Uterus (tissue), 4 donors: ENCODE measurements at places on chromosomes 6 and 20. TPM values are rescaled to one million over a fixed set of nuclear protein-coding genes. Genes with fewer than 3 reads are reported as not detected.

The CDKAL1 gene
- total RNA-seq, result 12.6 TPM

The APCDD1L gene
- not detected for total RNA-seq

The PNPLA1 gene
- total RNA-seq, result not detected

The SLPI gene
- total RNA-seq, result 1.0 TPM

The IP6K3 gene
- 5.5 TPM for total RNA-seq

The TRAPPC3L gene
- total RNA-seq, result not detected

The CPNE5 gene
- total RNA-seq, result 9.5 TPM

The ATP9A gene
- 41.2 TPM for total RNA-seq

The PLN gene
- total RNA-seq, result 140 TPM

DNA sequence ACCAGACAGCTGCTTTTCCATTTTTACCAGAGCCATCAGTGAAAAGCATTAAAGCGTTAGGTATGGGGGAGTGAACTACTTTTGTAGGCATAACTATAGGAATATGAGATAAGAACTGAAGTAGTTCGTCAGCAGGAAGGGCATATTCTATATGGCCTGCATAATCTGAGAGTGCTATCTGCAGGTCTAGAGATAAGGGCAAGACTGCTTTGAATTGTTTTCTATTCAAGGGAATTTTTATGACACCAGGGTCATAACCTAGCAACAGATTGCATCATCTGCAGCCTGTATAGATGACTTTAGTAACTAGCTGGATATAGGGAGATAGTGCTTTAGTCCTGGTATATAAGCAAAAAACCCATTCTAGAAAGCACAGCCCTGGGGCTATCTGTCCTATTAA, 437.3 kb upstream of the HTR1E start:
- DNase-seq, result no peak

GRCh38 chr6:155125906-155126305, 130.8 kb downstream of the TIAM2 start:
- no peak for DNase-seq

DNA sequence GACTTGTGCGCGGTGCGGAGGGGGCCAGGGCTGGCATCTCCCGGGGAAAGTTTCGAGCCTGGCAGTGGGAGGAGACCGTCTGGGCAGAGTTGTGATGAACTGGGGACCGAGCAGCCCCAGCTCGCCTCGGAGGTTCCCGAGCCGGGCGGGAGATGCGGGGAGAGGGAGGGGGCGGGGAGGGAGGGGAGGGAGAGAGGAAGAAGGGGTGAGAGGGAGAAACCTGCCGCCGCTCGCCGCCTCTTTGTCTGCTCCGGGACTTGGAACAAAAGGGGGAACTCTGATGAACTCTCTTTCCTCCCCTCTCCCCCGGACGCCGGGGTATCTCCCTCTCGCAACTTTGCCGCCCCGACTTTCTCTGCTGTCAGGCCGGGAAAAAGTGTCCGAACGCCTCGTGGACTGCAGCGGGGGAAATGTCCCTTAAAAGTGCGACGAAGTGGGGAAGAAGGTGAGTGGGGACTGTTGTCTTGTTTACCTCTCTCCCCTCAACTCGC, 72.7 kb downstream of the SOX4 start:
- DNase-seq, result peak; percentile 59

DNA sequence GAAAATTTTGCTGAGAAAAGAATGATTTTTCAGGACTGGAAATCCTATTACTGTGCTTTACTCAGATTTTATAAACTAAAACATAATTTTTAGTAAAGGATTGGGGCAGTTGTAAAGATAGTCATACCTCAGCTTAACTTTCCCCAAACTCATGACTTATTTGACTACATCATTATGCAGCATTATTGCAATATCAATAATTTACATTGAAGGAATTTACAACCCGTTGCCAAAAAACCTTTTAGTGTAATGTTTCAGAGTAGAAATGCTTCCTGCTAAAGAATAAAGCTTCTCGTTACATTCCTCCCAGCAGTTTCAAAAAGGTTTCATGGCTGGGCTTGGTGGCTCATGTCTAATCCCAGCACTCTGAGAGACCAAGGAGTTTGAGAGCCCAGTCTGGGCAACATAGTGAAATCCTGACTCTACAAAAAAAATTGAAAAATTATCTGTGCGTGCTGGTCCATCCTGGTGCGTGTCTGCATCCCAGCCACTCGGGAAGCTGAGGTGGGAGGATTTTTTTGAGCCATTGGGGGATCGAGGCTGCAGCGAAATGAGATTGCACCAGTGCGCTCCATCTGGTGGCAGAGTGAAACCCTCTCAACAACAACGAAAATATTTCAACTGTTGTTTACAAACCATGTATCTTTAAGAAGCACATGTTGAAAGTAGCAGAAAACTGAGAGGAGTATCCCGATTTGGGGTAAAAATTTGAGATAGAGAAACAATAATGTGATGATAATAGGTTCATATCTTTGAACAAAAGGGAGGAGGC, 4.4 kb downstream of the AMD1 start:
- DNase-seq, result no peak

- DNase-seq, result no peak
These were observed 17.5 kb downstream of the HMGN4 start for GRCh38 chr6:26555505-26556262.

DNA sequence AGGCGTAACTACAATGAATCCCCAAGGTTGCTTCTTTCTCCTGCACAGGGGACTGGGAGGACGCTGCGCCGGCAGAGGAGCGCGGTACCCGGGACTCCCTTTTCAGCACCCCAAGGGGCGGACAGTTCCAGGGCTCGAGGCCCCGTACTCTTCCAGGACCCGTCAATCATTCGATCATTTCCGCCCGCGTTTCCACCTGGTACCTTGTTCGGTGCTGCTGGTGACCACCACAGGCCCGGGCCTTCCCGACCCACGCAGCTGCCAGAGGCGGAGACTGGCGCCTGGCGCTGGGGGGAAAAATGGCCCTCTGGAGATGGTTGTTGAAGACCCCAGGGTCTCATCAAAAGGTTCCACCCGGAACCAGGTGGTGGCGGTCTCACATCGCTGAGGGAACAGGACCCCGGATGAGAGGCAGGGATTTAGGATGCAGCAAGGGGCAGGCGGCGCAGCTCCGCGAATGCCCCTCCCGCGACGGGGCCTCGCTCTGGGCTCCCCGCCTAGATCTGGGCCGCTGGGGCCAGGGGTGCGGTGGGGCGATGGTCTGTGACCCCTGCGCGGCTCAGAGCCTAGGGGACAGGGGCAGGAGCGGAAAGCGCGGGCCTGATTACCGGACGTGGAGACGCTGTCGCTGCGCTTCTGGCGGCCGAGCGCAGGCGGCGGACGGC, 744 bp downstream of the VSX1 start:
- no peak for DNase-seq

- no peak for DNase-seq
These were observed 109.2 kb downstream of the C6orf118 start for GRCh38 chr6:165200178-165200577.

DNA sequence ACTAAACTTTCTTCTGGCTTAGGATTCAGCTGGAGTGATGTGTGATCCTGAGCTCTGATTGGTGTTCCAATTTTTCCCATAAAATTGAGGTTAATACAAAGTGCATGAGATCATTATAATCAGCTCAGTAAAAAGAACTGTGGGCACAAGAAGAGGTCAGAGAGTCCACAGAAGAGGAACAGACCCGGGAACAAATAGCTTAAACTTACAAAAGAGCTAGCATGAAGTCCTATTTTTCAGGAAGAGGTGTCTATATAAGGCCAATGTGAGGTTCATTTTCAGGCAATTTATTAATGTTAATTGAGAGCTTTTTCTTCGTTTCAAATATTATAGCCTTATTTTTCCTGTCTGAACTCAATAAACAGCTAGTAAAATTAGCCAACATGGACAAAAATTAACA, 26.9 kb upstream of the STX11 start:
- no peak for DNase-seq

DNA sequence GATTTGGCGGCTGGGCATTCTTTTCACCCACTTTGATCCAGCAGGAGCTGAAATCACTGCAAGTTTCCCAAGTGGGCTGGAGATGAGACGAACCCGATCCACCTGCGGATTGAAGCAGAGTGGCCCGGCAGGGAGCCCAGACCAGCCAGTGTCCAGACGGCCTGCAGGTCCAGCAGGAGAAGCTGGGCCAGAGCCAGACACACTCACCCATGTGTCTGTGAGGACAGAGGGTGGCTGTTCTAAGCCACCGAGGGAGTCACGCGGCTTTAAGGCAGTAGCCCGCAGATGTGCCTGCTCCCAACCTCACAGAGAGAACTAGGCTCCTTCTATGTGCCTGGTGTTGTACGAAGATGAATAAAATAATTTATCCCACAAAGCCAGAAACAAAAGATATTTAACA, 200.7 kb downstream of the WDR27 start:
- no peak for DNase-seq

- no peak for DNase-seq
These were observed 1.6 kb upstream of the PRL start for GRCh38 chr6:22298475-22298890.

DNA sequence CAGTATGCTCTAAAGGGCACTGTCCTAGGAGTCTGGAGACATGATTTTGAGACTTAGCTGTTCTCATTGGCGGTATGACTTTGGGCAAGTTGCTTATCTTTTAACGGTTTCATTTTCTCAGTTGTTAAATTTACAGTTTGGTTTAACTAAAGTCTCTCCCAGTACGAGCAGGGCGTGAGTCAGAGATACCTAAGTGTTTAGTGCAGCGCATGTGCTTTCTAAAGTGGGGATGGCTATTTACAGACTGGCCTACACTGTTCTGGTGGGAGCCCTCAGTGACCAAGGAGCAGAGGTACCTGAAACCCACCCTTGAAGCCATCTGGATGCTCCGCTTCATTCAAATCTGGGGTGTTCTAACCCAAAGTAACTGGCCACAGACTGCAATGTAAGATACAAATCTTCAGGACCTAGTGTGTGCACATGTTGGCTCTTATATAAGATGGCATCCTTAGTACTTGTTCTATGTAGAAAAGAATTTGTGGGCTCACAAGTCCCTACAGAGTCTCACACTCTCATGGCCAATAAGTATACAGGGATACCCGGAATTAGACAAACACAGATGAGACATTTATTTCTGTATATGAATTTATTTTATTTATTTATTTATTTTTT, 10.7 kb downstream of the MSH5 start:
- DNase-seq, result no peak

DNA sequence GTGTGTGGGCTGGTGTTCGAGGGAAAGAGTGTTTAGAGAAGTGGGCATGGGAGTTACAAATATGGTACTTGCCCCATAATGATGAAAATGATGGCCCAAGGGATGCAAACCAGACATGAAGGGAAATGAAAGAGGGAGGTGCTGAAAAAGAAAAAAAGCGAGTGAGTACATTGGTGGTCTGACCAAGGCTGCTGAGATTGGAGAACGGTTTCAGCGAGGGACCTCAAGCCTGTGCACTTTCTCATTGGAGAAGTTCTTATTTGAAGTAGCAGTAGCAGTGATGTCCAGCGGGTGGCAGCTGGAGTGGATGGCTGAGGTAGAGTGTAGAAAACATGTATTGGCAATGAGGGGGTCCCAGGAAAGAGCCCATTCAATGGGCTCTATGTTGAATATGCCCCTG, 54.8 kb downstream of the TNFAIP3 start:
- DNase-seq, result no peak

DNA sequence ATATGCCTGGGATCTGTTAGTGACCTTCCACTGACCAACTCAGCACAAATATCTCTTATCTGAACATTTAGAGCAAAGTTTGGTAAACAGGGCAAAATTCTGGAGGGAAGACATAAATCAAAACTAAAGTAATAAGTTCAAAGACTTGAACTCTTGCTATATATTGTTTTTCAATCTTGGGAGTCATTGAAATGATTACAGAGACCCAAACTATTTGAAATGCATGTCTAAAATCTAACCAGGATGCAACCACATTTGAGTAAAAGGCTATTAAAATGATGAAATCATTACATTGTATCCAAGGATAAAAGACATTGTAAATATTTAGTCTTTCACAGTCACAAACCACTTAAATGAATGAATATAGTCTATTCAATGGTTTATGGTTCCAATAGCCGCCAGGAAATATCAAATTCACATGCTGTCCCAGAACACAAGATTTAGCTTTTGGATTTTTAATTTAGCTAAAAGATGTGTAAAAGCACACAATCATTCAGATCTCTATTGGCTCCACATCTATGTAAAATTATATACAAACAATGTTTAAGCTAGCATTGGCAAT, 256.6 kb upstream of the EPHA7 start:
- DNase-seq, result no peak

DNA sequence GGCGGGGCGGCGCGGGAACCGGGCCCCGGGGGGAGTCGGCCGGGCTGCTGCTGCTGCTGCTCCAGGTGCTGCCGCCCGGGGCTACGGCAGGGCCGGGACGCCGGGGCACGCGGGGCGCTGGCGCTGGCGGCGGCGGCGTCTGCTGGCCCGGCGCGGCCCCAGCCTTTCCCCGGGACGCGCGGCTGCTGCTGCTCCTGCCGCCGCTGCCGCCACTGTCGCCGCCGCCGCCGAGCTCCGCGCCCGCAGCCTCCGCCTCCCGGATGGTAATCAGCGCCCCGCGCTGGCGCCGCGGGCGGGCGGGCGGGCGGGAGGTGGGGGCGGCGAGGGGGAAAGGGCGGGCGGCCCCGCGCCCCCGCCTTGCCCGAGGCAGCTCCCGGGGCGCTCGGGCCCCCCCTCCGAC, 306 bp downstream of the EBF4 start:
- DNase-seq, result no peak

DNA sequence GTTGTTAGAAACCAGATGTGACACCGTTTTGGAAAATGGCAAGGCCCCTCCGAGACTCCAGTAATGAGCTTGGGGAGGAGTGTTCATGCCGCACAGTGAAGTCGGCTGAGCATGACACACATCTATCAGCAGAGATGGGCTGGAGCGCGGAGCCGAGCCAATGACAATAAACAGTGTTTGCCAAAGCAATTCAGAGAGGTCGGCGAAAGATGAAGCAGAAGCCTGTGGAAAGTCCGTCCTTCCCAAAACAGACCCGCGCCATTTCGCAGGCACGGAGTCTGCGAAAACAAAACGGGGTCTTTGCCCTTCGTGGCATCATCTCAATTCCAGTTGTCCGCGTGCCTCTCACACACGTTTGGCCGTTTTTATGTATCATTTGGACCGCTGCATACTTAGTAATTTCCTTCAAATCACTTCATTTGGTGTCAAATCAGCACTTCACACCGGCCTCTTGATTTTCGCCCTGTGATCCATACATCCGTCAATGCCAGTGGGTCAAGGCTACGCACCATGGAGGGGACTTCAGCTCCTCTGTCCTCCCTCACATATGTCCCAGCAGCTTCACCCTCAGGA, 71.3 kb downstream of the SULF2 start:
- DNase-seq, result peak; percentile 61

DNA sequence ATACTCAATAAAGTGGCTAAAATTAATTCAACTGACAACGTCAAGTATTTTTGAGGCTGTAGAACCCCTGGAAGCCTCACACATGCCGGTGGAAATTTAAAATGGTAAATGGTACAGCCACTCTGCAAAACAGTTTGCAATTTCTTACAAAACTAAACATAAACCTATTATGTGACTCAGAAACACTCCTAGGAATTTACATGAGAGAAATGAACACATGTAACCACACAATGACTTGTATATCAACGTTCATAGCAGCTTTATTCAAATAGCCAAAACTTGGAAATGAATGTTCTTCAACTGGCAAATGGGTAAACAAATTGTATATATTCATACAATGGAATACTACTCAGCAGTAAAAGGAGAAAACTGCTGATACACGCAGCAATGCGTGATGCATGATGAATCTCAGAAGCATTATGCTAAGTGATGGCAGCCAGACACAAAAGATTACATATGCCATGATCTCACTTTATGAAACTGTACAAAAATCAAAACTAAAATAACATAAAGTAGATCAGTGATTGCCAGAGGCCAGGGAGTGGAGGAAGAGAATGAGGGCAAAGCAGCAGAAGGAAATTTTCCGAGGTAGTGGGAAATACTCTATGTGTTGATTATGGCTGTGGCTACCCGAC, 112.5 kb downstream of the FAM50B start:
- DNase-seq, result no peak

GRCh38 chr20:62759981-62760431, 36.3 kb upstream of the MRGBP start:
- DNase-seq, result no peak
